ENCODE measurements at places on chromosomes 5 and 9. TPM values are rescaled to one million over a fixed set of nuclear protein-coding genes. Genes with fewer than 3 reads are reported as not detected.

Gene SHLD3
- 3.0 TPM for total RNA-seq

- no peak for DNase-seq
Observed at GRCh38 chr9:118367383-118367782, 663.2 kb downstream of the TLR4 start.

GRCh38 chr5:169707686-169708085 is 70.6 kb downstream of the DOCK2 start:
- DNase-seq: no peak

DNA sequence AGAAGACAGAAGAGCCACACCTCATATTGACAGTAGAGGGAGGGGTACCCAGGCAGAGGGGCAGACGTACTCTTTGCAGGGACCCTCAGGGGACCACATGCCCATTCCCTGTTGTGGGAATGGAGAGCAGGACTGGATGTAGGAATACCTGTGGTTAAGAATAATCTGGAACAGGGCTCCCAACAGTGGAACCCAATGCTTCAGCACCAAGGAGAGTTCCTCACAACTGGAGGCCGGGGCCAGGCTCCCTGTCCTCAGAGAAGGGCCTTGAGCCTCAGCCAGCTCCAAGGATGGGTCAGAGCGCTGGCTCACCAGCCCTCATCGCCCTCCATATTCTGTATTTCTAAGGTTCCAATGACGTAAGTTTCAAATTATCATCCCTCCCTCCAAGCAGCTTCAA is 7.4 kb upstream of the SHC3 start:
- no peak for DNase-seq

DNA sequence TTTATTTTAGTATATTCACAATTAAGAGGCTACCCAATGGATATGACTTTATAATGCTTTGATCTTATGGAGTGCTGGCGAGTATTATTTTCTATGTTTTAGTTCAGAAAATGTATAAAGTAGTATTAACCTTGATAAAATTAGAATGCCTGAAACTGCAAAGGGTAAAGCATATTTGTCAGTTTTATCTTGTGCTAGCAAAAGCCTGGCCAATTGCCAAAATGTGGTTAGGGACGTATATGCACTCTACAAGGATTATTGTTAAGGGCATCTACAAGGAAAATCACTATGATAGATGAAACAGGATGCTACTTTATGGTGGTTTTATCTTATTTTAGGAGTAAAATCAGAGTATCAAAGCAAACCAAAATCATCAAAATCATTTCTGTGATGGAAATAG is 281.7 kb downstream of the CCDC171 start:
- no peak for DNase-seq

DNA sequence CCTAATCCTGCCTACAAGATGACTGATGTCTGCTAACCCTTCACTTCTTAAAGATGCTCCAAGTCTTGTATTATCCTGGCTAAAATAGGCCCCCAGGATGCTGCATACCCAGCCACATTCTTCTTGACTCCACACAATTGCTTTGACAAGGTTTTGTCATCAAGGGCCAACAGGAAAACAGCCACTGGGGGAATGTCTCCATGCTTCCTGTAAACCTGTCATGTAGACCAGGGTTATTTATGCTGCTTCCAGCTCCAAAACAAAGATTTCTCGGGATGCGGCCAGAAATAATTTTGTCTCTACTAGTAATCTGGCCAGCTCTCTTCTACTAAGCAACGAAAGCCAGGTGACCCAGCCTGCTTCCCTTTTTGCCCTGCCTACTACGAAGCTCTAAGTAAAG is 53.8 kb downstream of the SHB start:
- DNase-seq: no peak

DNA sequence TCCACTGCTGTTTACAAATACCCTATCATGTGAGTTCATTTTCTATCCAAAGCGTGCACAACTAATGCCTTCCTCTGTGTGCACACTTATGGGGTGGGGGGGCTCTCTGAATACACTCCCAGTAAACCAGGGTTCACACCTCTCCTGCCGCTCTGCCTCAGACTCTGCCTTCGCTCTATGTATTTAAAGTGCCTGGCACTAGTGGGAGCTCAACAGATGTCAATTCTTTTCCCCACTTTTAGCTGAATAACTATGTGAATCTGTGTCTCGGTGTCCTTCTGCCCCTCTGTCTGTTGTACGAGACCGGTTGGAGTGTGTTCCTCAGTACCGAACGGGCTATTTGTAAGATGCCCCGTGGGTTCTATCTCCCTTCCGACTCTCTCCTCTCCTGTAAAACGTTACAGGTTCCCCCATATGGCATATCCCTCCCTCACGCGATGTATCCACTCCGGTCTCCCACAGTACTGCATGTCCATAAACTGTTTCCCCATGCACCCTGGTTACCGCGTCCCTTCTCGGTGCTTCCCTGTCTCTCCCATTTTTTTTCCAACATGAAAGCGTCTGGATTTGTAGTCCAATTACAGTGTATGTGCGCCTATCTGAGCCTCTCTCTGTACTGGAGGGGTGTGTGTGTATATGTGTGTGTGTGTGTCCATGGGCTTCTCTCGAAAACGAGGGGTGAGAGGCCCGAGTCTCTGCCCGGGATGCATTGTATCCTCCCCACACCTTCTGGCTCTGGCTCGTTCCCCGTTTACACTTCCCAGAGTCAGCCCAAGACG is 1.6 kb downstream of the ELL2 start:
- DNase-seq: peak; percentile 42

- no peak for DNase-seq
Observed at GRCh38 chr9:89413963-89414638, 83.8 kb downstream of the SEMA4D start.

- no peak for DNase-seq
Observed at GRCh38 chr5:144144956-144145751, 25.3 kb downstream of the YIPF5 start.

DNA sequence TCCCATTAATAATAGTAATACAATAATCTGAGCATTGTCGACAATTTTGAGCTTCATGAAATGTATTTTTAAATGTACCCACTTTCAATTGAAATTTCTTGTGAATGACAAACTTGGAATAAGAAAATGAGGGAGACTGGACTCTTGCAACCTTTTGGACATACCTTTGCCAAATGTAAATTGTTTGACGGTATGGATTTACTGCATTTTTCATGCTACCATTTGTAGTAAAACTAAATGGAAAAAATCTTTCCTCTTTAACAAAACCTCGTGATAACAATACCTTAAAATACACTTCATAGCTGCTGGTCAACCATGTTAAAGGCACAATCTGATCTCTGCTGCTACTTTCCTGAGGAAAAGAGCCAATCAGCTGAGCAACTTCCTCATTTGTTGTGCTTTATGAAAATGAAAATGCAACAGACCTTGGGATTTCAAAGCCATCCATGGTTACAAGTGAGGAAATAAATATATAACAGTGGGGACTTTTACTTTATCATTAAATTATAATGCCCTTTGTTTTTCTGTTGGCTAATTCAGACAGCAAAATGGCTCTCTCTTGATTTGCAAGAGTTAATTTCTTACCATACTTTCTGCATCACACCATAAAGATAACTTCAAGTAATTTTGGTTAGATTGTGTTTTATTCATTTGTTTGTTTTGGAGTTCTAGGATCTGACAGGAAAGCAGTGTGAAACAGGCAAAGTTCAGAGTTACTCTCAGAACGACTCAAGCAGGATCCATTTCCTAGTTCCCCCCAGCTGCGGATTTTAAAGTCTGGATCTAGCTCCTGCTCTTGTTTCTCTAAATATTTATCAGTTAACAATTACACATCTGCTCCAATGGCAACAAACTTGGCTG is 1.1 kb downstream of the ALDH1A1 start:
- DNase-seq: no peak

DNA sequence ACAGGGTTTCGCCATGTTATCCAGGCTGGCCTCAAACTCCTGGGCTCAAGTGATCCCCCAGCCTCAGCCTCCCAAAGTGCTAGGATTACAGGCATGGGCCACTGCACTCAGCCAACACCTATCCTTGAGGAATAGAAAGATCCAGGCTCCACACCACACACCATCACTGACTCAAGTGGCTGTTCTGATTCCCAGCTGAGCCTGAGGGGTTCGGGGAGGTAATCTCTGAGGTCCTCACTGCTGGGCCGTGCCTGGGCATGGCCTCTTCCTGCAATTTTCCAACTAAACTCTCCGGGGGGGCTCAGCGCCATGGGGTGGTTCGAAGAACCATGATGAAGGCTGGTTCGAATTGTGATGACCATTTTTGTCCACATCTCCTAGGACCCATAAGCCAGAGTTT is 31.0 kb upstream of the IL17B start:
- DNase-seq: no peak

DNA sequence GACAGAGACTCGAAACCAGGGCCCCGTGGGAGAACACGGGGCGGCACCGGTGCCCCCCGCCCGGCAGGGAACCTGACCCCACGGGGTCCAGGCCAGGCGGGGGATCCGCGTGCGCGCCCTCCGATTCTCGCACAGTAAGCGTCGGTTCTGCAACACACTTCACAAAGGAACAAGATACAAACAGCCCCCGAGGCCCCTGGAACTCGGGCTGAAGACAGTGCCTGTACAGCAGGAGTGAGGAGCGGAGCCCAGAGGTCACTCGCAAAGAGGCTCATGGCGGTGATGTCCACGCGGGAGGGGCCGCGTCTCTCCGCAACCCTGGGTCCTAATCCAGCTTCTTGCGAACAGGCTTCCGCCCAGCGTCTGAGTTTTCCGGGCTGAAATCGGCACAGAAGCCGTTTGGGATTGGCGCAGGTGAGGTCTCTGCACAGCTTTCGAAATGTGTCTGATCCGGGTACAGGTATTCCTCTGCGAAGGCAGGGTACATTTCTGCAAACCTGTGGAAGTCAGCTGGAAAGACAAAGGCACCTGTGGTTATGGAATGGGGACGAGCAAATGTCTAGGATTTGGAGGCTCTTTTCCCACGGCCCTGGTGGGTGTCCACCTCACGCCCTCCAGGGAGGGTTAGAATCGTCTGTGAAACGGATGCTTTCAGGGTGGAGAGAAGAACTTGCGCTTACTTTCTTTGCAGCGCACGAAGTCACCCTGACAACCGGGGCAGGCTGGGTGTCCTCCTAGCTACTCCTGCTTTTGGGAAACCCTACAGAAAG is 18.3 kb upstream of the SLC6A3 start:
- no peak for DNase-seq

DNA sequence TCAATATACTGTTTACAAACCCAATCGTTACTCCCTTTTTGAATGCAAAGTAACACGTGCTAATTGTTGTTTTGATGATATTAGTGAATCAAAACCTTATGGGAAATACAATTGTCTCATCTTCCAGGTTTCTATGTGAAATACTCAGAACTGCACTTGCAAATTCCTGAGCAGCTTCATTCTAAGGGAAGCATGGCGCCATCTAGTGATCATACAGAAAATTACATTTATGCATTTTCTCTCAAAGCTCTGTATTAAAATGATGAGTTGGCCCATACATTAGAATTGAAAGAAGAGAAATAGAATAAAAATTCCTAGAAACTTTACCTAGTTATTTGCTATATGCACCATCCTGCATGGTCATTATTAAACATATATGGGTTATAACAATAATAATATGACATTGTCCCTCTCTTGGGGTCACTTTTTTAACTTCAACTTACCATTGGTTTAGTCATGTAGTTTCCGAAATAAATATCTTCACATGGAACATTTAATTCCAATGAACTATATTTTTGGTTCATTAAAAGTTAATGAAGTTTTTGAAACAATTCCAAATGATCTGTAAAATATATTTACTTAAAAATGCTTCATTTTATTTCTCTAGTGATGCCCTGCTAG is 220.0 kb downstream of the PDE4D start:
- DNase-seq: no peak

DNA sequence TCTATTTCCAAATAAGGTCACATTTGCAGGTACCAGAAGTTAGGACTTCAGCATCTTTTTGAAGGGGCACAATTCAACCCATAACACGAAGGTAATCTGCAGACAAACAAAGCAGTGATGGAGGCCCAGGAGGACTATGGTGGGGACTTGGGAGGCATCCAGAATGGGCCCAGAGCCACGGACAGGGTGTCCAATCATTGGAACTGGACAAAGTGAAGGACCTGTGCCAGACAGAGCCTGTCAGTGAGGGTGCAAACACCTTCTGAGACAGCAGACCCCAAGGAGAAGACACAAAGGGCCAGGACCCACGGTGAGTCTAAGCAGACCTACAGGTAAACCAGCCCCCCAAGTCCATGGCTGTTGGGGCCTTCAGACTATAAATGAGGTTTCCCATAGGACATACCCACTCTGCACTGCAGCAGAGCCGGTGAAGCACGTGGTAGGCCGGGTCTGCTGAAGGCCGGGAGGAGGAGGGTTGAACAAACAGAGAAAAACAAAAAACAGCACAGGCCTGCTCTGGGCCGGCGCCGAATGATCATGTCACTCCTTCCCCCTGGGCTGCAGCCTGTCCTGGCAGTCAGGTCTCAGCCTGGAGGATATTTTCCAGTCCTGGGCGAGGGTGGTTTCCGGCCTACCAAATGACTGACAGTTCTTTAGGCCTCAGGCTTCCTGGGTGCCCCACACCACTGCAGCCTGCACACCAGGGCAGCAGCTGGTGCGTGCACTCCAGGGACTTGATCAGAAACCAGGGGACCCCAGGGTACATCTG is 84.4 kb downstream of the COL23A1 start:
- DNase-seq: no peak

- DNase-seq: no peak
Observed at GRCh38 chr5:20959347-20959746, 971.3 kb upstream of the CDH18 start.

DNA sequence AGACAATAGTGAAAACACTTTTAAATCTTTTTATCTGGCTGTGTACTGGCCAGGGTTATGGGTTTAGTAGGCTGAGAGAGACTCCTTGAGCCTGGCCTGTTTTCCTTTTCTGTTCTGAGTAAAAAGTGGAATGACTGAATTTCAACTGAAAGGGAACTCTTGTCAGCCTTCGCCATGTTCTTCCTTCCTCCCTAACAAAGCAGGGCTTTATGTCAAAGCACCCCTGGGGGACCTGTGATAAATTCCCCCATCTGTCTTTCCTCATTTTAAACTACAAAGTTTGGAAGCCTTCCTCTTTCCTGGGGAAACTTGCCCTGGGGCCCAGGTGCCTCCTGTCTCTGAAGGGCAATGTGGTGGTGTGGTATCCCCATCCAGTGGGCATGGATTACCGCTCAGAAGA is 29.7 kb downstream of the LARP1 start:
- DNase-seq: no peak

DNA sequence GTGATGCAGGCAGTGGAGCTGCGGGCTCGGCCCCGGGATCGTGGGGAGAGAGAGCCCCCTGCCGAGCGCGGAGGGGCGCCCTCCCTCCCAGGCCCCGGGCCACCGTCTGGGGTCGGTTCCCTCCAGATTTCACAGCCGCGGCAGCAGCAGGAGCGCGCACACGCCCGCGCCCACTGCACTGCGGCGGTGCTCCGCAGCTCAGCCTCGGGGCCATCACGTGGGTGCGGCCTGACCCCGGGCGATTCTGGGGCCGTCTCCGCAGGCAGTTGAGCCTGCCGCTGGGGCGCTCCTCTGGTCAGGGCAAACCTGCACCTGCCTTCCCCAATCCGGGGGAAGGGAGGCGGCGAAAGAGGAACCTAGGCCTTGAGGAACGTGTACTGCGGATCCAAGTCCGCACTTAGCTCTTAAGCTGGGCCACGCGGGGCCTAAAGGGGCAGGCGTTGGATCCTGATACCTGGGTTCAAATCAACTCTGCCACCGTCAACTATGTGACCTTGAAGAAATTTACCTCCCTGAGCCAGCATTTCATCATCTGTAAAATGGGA is 9.4 kb upstream of the DELE1 start:
- peak; percentile 53 for DNase-seq

Data from left colon (tissue), 2 donors.